Stimulated activated CD4-positive, alpha-beta T cell treated with anti-CD3 and anti-CD28 coated beads, Interleukin-12 subunit alpha, Interleukin-12 subunit beta, amount 100 ng/mL, for 4 hours (primary cell): ENCODE measurements at places on chromosomes 12 and 14.

DNA sequence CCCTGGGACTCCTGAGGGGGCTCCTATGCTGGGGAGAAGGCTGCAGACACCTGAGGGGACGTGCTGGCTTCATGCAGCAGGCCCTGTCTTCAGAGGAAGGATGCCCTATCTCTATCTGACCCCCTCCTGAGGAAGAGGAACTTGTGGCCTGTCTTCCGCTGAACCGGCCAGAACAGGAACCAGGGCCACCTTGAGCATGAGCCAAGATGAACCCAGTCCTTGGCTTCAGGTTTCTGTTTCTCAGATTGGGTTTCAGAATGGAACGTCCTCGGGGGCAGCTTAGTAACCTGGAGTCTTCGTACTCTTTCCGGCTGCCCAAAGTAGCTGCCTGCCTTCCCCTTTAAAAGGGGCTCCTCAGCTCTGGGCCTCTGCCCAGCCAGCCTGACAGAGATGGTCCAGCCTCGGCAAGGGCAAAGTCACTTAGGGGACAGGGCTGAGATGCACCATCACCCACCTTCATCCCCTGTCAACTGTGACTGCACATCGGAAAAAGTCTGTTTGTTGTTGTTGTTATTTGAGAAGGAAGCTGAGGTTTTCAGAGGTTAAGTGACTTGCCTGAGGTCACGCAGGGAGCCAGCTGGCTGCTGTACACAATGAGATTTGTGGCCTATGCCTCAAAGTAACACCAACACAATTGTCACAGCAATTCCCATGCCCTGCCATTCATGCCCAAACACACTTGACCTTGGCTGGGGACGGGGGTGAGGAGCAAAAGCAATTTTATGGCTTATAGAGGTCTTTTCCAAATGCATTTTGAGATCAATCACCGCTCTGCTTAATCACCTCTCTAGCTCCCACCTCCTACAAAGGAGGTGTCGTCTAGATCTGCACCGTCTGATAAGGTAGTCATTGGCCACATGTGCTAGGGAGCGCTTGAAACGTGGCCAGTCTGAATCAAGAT lies 13.4 kb downstream of the ASB2 start:
- DNase-seq: no peak

- no peak for DNase-seq
Measured at GRCh38 chr14:24334431-24335291, at the start of gene ADCY4. Gene ADCY4, minus strand, starts transcription at chr14:24335071. Its CDS starts 419 bp downstream, at chr14:24334652.

- DNase-seq: no peak
Measured at GRCh38 chr12:31876568-31877424, 82.4 kb upstream of the RESF1 start.

- DNase-seq: no peak
Measured at GRCh38 chr14:102848830-102849525, 71.7 kb downstream of the TRAF3 start.

- DNase-seq: no peak
Measured at GRCh38 chr14:96631030-96631429, 128.8 kb downstream of the PAPOLA start.

DNA sequence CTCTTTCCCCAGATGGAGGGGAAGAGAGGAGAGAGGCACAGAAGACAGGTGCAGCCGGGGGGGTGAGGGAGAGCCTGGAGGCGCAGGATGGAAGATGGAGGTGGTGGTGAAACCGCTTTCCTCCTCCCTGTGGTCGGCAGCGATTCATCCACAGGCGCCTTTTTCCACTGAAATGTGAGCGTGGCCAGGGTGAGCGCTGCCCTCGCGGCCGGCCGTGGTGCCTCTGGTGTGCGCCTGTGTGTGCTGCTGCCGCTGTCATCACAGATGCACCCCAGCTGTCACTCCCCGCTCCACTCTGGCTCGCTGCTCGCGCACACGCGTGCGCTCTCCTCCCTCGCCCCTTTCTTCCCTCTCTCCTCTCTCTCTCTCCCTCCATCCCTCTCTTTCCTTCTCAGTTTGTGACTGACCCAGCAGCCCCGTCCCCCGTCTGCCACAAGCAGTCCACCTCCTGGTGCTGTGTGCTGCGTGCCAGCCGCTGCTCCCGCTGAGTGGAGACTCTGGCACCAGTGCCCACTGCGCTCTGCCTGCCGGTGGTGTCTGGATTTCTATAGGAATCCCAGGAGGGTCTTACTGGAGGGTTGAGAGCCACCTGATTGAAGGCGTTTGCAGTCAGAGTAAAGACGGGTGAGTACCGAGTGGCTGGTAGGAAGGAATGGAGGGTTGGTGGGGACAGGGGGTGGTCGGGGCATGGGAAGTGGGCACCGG lies at the start of gene LRTM2:
TSS of gene LRTM2 (plus strand) at position 375 of the 705 bp plus-strand sequence. CDS start 7,584 bp downstream, outside the sequence.
- DNase-seq: no peak

- DNase-seq: peak; percentile 30
Measured at GRCh38 chr14:65170768-65171507, 68.6 kb upstream of the MAX start.
